ENCODE measurements at places on chromosomes 11 and 22. TPM values are rescaled to one million over a fixed set of nuclear protein-coding genes. Genes with fewer than 3 reads are reported as not detected.

The SMIM35 gene
- total RNA-seq = not detected

The ST3GAL4 gene
- 36.5 TPM for total RNA-seq

The SYT8 gene
- total RNA-seq = not detected

The TMEM134 gene
- total RNA-seq = 82.9 TPM

The SSTR3 gene
- not detected for total RNA-seq

The RFPL3 gene
- total RNA-seq = not detected

The TSGA10IP gene
- not detected for total RNA-seq

The XKR3 gene
- total RNA-seq = not detected

The KDM4E gene
- total RNA-seq = not detected

The IGF2 gene
- total RNA-seq = 79.9 TPM

The CCDC188 gene
- total RNA-seq = 0.30 TPM

The PNPLA3 gene
- 0.22 TPM for total RNA-seq

The CD3D gene
- total RNA-seq = 0.62 TPM

The PLAAT5 gene
- total RNA-seq = 4.0 TPM
